ENCODE measurements at places on chromosomes 5 and 9. TPM values are rescaled to one million over a fixed set of nuclear protein-coding genes. Genes with fewer than 3 reads are reported as not detected.
A peak's percentile ranks its signal among the peaks of the same experiment; 100 is the strongest.

GRCh38 chr5:88827997-88828396 is 55.0 kb downstream of the MEF2C start:
- DNase-seq, result no peak

DNA sequence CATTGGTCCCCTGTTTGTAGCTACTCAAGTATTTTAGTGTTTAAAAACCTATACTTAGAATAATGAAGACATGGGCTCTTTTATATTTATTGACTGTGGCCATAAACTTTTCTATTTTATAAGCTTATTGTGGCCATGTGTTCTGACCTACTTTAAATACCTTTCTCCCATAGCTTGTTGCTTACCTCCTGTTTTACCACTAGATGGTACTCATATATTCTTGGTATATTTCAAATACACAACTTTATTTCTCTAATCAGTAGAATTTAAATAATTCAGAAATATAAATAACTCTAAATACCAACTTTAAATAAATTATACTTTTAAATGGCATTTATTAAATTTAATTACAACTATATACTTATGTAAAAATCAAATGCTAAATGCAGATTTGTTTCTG is 498.0 kb downstream of the PRDM9 start:
- peak; percentile 3 for DNase-seq

GRCh38 chr5:128770907-128771306 is 194.4 kb upstream of the SLC27A6 start:
- DNase-seq, result peak; percentile 40

DNA sequence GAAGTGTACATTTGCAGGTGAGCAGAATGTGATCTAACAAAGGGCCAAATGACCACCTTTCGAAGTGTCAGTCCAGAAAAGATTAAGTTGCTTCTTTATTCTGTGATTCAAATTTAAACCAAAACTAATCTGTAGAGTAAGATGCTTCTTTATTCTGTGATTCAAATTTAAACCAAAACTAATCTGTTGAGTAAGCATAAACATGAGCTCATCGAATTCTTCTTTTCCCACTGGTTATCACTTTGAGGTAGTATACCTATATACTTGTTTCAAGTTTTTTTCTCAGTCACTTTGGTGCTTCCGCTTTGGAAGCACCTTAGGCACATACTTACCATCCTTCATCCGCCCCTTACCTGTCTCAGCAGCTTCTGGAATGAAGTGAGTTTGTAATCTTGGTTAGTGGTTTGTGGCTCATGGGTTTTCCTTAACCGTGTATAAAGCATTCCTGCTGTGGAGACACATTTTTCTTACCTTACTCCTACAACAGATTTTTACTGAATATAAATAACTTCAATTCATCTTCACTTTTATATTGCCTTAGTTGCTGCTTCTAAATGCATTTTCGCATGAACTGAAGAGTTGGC is 40.7 kb upstream of the CTXN3 start:
- DNase-seq, result no peak

- no peak for DNase-seq
Observed at GRCh38 chr5:4245511-4245910, 649.9 kb downstream of the IRX1 start.

DNA sequence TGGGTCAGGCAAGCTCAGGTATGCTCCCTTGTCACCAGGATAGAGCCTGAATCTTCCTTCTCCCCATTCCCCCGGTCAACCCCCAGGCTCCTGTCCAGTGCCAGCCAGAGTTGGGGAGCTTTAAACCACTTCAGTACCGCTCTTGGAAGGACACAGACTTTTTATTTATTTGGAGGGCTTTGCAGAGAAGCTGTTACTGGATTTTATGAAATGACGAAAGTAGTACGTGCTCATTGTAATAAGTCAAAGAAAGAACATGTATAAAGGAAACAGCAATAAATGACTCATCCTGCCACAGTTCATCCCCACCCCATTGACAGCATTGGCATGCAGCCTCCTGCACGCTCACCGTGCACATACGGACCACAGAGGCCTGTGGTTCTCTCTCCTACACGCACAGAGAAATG is 230.3 kb downstream of the AUH start:
- peak; percentile 22 for DNase-seq

- DNase-seq, result no peak
Observed at GRCh38 chr5:66849803-66850202, 253.6 kb downstream of the MAST4 start.

- DNase-seq, result peak; percentile 31
Observed at GRCh38 chr9:19231126-19231903, 822 bp downstream of the DENND4C start.

- peak; percentile 32 for DNase-seq
Observed at GRCh38 chr5:84885485-84886258, 501.0 kb upstream of the EDIL3 start.

EFNA5 gene
- 2.2 TPM for polyA plus RNA-seq

C5orf34 gene
- 3.8 TPM for polyA plus RNA-seq

LCN10 gene
- 15.5 TPM for polyA plus RNA-seq

EGR1 gene
- 318 TPM for polyA plus RNA-seq

F2RL2 gene
- polyA plus RNA-seq, result 1.0 TPM

STC2 gene
- 35.0 TPM for polyA plus RNA-seq

NR6A1 gene
- polyA plus RNA-seq, result 0.51 TPM

All from muscle of leg (tissue), 16 donors.